ENCODE measurements at places on chromosomes 13 and 19.

DNA sequence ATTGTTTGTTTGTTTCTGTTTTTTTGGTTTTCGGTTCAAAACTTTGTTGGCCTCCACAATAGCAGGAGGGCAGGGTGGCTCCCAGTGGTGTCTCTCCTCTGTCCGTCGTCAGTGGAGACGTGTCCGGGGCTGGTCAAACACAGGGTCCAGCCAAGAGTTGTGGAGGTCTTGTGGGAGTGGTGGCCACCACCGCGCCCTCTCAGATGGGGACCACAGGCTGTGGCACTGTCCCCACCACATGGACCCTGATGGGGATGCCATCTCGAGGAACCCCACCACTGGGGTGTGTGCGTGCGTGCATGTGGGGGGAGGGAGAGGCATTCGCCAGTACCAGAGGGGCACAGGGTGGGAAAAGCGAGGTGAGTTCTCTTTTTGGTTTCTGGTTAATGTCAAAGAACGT is 13.8 kb downstream of the ZNF574 start:
- DNase-seq, result no peak

GRCh38 chr19:685454-685931 is 9.3 kb downstream of the FSTL3 start:
- no peak for DNase-seq

- DNase-seq, result peak; percentile 79
Observed at GRCh38 chr19:4518345-4519171, at the start of gene PLIN4. Gene PLIN4, minus strand, starts transcription at chr19:4518486. Its CDS starts 214 bp downstream, at chr19:4518272.

- no peak for DNase-seq
Observed at GRCh38 chr13:42028113-42028799, 20.2 kb upstream of the DGKH start.

- peak; percentile 83 for DNase-seq
Observed at GRCh38 chr13:48446464-48446863, 33.6 kb upstream of the LPAR6 start.

DNA sequence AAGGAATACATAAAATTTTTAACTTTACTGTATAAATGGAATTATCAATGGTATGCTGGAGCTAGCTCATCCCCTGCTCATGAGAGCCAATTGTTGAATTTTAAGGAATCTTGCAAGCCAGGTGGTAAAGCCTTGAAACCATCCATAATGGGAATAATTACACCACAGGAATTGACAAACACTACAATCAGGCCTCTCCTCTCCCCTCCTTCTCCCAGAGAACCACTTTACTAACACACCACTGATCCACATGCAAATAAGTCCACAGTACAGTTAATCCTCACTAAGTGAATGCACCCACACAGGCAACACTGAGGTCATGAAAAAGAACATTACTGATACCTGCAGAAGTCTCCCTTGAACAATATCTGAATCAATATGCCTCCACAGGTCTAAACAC is 140.5 kb downstream of the KLF12 start:
- no peak for DNase-seq

- DNase-seq, result no peak
Observed at GRCh38 chr19:313988-314815, 23.0 kb upstream of the PLPP2 start.

- no peak for DNase-seq
Observed at GRCh38 chr19:41695745-41696144, 7.7 kb upstream of the CEACAM7 start.

- peak; percentile 41 for DNase-seq
Observed at GRCh38 chr13:23087880-23088279, 92.9 kb upstream of the SGCG start.

DNA sequence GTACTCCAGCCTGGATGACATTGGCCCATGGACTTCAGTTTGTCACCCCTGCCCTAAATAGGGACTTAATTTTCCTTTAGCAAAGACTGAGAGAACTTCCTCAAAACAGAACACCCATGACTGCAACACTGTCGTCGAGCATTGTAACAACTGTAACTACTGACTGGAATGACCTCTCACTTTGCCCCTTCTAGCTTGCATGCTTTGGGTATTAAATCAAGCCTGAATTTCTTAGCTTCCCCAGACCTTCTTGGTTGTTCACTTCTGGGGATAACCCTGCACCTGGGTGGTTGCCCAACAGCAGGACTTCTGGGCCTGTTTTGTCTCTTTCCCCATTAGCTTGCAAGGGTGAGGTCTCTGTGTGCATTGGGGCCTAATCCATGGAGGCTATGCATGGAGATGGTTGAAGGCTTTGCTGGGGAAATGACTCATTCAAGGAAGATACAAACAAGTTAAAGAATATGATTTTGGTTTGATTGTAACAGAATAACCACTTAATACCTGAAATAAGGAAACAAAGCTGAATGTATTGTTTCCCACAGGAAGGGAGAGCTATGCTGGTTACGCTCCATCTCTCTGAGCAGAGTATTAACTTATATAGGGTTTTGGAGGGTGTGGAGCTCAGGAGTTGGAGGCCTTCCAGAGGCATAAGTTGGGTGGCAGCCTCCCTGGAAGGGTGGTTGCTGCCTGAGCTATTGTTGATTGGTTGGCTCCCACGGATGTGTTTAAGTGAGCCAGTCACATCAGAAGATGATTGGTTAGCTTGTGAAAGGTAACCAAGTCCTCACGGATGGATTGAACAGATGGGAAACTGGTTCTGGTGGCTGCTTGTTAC is 34.7 kb upstream of the UBAC2 start:
- no peak for DNase-seq

- DNase-seq, result no peak
Observed at GRCh38 chr13:112871742-112872141, 97.3 kb upstream of the MCF2L start.

DNA sequence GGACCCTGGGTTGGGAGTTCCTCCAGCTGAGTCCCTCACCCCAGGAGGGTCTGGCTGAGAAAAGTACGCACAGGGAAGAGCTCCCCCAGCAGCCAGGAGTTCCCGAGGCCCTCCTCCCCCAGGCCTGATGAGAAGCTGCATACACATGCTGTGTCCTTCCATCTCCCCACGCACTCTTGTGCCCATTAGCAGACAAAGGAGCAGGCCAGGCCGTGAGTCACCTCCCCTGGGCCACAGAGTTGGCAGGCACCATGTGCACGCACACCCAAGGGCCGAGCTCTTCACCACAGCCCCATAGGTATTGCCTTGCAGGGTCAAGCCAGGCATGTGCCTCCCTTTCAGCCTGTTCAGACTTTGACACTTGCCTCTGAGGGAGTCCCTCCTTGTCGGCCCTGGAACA is 17.5 kb downstream of the MAU2 start:
- peak; percentile 87 for DNase-seq

- DNase-seq, result no peak
Observed at GRCh38 chr19:39906283-39906682, 28.2 kb downstream of the FCGBP start.

- DNase-seq, result peak; percentile 5
Observed at GRCh38 chr13:24540236-24541126, 27.9 kb upstream of the PARP4 start.

GRCh38 chr19:43625918-43626579 is 6.6 kb upstream of the ZNF428 start:
- peak; percentile 50 for DNase-seq

- DNase-seq, result peak; percentile 16
Observed at GRCh38 chr13:99199541-99200431, 868 bp upstream of the UBAC2 start.

DNA sequence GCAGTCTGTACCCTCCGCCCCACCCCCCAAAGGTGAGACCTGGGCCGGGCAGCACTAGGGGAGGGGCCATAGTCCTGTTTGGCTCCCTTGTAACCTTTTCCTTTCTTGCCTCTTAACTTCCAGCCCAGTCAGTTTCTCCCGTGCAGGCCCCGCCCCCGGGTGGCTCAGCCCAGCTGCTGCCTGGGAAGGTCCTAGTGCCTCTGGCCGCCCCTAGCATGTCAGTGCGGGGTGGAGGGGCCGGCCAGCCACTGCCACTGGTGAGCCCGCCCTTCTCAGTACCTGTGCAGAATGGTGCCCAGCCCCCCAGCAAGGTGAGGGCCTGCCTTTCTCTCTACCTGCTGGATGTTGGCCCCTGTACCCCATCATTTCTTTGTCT is 10.5 kb upstream of the PRR19 start:
- DNase-seq, result no peak

DNA sequence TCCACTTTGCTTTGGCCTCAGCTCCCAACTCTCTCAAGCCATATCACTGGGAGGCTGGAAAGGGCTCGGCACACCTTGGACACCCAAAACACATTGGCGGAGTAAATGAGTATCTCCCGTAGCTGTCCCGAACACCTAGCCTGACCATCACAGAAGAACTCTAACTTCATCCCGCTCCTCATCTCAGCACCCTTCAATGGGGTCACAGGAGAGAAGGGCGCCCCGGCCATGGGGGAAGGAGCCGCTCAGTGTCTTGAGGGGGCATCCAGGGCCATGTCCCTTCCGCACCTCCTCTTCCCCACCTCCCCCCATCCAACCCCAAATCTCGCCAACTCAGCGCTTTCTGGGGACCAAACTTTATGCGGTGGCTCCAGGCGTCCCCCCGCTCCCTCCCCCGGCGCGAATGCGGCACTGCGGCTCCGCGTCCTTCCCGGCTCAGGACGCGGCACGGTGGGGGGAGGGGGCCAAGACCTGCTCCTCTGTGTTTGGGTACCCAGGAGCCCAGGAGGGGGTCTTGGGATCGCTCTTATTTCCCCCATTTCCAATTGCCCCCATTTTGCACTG is 3.0 kb downstream of the KCNC3 start:
- DNase-seq, result no peak

- DNase-seq, result no peak
Observed at GRCh38 chr13:98419786-98420553, 156.9 kb downstream of the STK24 start.

GRCh38 chr13:112140366-112140765 is 73.4 kb downstream of the SOX1 start:
- no peak for DNase-seq

- DNase-seq, result peak; percentile 75
Observed at GRCh38 chr13:43787997-43788396, 1.2 kb upstream of the ENOX1 start.

DNA sequence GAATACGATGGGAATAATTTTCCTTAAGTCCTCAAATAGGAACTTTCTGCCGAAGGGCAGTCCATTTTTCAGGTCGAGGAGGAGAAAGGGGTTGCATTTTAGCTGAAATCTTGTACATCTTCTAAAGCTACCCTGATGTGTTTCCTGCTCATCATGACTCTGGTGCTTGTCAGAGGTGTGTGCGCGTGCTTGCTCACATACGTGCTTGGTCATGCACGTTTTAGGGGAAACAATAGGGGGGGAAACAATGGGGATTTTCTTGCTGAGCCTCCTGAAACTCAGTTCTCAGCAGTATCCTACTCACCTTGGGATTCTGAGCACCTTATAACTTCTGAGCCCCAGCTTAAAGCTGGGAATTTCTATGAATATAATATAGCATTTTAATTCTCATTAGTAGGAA is 44.7 kb downstream of the TM9SF2 start:
- no peak for DNase-seq

GRCh38 chr13:51278426-51279130 is 56.4 kb downstream of the FAM124A start:
- DNase-seq, result no peak

Data from fibroblast of mammary gland (primary cell).